ENCODE measurements at places on chromosomes 7 and 10.

DNA sequence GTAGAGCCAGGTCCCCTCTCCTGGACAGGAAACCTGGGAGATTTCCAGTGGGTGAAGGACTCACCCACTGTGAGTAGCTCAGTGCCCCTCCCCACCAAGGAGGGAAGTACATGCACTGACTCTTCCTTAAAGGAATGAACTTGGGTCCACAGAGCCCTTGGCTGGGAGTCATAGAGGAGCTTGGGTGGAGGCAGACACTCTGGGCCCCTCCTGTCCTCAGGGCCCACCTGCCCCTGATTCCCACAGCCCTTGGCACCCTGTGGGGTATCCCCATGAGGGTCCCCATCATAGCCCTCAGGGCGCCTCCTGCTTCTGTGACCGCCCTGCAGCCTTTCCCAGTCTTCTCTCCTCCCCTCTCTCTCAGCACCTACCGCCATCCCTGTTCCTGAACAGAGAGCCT is 3.7 kb downstream of the EN2 start:
- no peak for DNase-seq

GRCh38 chr10:109915566-109915965 is 7.7 kb downstream of the XPNPEP1 start:
- no peak for DNase-seq

GRCh38 chr7:110604885-110605284 is 486.0 kb upstream of the LRRN3 start:
- no peak for DNase-seq

GRCh38 chr7:107078517-107078966 is 34.0 kb downstream of the PRKAR2B start:
- DNase-seq, result no peak

DNA sequence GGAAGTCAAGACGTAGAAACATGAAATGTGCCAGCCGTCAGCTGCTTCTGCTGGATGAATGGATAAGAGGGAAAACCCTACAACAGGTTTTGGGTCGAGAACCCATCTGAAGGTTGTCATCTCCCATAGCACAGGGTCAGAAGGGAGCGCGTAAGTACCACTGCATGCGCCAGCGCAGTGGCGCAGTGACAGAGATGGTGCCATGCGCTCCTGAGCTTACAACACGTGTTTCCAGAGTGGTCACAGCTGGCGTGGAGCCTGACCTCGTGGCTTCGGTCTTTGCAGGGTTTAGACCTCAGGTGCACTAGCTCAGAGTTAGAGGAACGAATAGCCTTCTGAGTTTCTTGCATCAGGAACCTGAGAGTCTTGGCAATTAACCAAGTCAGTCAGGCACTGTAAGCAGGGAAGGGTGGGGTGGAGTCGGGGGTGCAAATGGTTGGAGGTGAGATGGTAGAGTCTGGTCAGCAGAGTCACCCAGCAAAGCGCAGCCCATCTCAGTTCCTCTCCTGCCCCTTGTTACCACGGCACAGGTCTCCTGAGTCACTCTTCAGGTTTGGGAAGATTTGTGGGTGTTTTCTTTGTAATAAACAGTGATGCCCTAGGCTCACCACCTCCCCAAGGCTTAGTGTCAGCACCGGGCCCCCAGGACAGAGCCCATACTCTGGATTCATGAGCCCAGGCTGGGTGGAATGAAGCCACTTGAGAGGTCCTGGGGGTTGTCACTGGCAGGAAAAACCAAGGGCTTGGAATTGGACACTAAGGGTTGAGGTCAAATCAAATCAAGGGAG is 84.1 kb upstream of the PPIF start:
- no peak for DNase-seq

GRCh38 chr10:113100281-113100680 is 150.2 kb downstream of the TCF7L2 start:
- no peak for DNase-seq

DNA sequence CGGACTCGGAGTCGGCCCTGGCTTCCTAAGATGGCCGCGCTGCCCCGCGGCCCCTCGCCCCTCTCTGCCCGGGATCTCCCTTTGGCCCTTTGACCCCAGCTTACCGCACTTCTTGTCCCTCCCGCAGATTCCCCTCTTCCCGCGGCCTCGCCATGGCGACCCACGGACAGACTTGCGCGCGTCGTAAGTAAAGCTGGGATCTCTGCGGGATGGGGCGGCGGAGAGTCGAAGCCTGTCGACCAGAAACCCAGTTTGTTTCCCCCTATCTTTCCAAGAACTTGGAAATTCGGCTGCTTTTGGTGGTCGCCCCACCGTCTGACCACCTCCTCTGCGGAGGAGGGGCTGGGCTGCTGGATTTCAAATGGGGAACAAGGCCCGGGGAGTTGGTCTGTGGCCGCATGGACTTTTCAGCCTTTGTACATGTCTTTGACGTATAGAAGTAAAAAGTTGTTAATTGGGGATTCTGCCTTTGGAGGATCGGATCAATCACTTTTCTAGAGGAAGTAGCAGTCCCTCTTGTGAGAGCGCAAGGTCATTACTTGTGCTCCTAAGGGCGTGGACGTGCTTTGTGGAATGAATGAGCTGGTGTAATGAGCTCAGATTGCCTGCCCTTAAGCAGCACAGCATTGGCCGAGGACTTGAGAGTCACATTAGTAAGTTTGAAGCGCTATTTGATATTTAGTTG is 553 bp downstream of the VDAC2 start:
- no peak for DNase-seq

DNA sequence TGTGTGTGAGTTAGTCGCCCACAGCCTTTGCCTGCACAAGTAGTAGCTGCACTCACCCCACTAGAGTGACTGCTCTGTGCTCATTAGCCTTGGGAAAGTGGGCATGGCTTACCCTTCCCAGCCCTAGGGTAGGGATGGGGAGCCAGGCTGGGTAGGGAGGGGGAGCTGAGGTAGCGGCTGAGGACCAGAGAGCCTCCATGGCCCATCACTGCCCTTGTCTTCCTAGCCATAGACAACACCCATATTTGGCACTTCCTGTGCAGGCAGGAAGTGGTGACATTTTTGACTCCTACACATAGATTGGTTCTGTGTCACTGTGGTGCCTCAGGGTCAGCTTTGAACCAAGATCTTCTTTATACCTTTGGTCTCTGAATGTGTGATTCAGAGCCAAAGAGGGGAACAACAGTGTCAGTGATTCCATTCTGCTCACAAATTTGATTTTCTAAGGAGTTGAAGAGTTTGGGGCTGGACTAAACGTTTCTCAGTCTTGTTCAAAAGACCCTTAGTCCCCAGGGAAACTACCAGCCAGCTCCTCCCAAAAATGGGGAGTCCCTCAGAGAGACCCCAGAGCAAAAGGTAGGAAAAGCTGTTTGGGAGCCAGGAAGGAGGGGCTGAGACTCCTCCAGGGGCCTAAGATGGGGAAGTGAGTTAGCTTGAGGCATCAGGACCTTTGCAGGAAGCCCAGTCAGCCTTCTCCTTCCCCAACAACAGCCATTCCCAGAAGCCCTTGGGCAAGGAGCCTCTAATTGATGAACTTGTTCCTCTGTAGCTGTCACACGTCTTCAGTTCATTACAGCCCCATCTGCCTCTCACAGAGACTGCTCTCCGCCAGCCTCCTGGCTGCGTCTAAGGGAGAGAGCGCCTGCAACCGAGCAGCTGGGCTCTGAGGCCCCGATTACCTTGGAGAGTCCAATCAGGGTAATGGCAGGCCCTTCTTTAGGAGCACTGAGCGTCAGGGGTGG is 135.0 kb downstream of the CDH23 start:
- DNase-seq, result no peak

All from stimulated activated CD4-positive, alpha-beta T cell treated with anti-CD3 and anti-CD28 coated beads, Interleukin-1b, Interleukin-23, amount 100 ng/mL, for 1 hour (primary cell).